ENCODE measurements at places on chromosomes 1 and 21. TPM values are rescaled to one million over a fixed set of nuclear protein-coding genes. Genes with fewer than 3 reads are reported as not detected.

The MAP1LC3C gene
- 19.3 TPM for total RNA-seq

DNA sequence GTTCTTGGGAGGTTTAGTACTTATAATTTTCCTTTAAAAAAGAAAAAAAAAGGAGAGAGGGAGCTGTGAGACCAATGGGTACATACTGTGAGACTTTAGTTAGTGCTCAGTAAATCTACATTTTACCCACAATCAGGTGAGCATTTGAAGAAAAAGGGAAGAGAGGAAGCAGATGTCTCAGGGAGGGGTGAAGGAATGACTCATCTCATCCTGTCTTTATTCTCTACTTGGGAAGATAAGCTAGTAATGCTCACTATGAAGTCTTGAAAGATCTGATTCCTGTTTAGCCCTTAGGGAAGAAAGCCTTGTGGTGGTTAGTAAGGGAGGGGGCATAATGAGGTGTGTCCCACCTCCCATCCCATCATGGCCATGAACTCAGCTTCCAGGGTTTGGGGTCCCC, 112.6 kb downstream of the PLD5 start:
- H3K27me3 ChIP-seq, result no peaks in the 10 kb centered on the region
- H3K27ac ChIP-seq, result no peak overlapping the region
- no peak for DNase-seq
- no peak overlapping the region for H3K4me3 ChIP-seq
- H3K36me3 ChIP-seq, result no peaks in the 10 kb centered on the region

GRCh38 chr1:23546897-23547584, 12.3 kb downstream of the ID3 start:
- H3K4me1 ChIP-seq, result peaks cover 10% of the 10 kb centered on the region
- H3K36me3 ChIP-seq, result no peaks in the 10 kb centered on the region
- H3K27me3 ChIP-seq, result no peaks in the 10 kb centered on the region
- DNase-seq, result no peak
- H3K27ac ChIP-seq, result no peak overlapping the region

DNA sequence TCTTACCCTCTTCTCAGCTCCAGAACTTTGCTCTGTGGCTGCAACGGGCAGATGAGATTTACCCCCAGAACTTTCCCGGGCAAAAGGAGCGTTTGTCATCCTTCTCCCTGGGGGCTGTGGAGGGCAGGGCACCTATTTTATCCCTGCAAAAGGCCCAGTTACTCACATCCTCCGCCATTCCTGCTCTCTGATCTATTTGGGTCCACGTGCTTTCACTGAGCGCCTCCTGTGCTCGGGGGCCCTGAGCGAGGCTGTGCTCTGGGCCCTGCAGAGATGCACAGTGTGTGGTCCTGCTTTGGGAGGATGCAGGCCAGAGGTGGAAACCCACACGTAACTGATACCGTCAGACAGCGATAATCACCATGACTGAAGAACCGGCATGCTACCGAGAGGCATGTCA, 2.4 kb upstream of the CSMD2 start:
- peaks cover 97% of the 10 kb centered on the region for H3K27me3 ChIP-seq
- DNase-seq, result no peak
- H3K4me1 ChIP-seq, result peaks cover 44% of the 10 kb centered on the region
- no peak overlapping the region for H3K27ac ChIP-seq
- no peak overlapping the region for H3K4me3 ChIP-seq

DNA sequence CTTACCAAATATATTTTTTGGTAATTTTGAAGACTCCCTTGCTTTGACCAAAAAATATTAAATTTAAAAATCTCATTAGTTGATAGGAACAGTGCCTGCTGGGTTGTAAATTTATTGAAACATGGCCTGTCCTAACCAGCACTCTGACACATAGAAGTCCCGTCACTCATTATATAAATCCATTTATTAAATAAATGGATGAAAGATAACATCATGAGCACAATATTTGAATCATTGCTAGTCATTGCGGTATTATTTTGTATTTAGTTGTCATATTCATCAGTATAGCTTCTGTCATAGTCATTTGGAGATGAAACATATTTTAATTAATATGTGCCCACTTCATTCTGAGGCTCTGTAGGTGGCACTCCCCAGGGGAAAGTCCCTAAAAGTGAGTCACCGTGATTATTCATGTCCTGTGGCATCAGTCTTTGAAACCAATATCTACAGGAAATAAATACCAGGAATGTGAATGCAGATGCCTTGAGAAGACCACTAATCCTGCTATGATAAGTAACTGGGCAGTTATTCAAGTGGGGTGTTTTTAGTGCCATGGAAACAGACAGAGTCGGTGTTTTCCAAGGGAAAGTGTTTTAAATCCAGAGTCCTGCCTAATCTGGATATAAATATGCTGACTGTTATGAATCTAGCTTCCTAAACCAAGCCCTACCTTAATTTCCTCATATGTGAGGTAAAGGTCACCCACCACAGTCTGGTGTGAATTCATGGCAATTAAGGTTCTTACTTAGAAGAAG, 302.0 kb downstream of the DUSP10 start:
- H3K4me3 ChIP-seq, result peak overlapping the region; percentile 11
- H3K36me3 ChIP-seq, result no peaks in the 10 kb centered on the region
- H3K4me1 ChIP-seq, result peaks cover 58% of the 10 kb centered on the region

DNA sequence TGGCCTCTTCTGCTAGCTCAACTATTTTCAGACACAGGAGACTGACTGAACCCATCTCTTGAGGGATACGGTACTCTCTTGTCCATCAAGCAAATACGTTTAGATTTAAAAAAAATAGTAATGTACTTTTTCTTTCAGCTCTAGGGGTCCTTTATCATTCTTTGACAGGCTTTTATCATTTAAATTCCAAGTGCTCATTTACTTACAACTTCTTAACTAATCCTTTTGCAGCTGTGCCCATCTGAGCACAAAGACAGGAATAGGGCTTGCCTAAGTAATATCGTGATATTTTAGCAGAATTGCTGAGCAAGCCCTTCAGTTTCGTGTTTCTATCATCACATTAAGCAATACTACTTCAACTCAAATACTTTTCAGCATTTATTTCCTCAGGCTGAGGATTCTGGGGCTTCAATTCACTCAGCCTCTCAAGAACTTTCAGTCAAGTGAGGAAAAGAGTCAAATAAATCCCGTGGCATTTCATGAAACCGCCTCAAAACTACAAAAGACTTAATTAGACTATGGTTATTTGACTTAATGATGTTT, 317.6 kb downstream of the BACH1 start:
- H3K36me3 ChIP-seq, result no peaks in the 10 kb centered on the region
- H3K27ac ChIP-seq, result no peak overlapping the region
- no peaks in the 10 kb centered on the region for H3K4me1 ChIP-seq
- DNase-seq, result no peak
- no peak overlapping the region for H3K4me3 ChIP-seq

DNA sequence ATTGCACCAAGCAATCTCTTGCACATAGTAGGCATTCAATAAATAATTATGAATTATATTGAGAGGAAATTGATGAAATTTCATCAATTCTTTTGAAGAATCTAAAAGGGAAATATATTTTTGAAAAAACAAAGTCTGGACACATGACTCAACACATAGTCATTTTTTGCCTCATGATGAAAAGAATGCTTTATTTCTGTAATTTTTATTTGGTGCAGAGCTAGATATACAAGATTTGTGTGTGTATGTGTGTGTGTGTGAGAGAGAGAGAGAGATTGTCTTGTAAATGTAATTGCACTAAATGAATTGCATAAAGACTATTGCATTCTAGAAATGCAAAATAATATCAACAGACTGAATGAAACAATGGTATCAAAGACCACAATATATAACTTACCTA, 206.2 kb upstream of the C1orf87 start:
- no peak overlapping the region for H3K4me3 ChIP-seq
- H3K27ac ChIP-seq, result no peak overlapping the region
- H3K36me3 ChIP-seq, result no peaks in the 10 kb centered on the region
- peaks cover 13% of the 10 kb centered on the region for H3K4me1 ChIP-seq

DNA sequence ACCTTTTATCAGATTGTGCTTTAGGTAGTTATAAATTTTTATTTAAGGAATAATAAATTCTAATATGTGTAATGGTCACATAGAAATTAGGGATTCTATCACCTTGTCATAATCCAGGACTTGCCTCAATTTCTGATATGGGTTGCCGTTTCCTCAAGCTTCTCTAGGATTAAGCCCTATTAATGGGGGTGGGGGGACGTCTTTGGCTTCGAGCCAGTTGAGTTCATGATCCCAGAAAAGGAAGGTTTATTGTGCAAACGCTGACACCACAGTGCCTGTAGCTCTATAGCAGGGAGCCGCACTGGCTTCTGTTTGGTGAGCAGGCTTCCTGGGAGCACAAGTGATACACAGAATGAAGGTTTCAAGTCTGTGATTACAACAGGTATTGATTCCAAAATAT, 22.0 kb upstream of the VAMP3 start:
- H3K4me3 ChIP-seq, result no peak overlapping the region
- no peak overlapping the region for H3K27ac ChIP-seq
- DNase-seq, result peak; percentile 60
- peaks cover 12% of the 10 kb centered on the region for H3K4me1 ChIP-seq
- H3K36me3 ChIP-seq, result peaks cover 14% of the 10 kb centered on the region
- H3K27me3 ChIP-seq, result no peaks in the 10 kb centered on the region

DNA sequence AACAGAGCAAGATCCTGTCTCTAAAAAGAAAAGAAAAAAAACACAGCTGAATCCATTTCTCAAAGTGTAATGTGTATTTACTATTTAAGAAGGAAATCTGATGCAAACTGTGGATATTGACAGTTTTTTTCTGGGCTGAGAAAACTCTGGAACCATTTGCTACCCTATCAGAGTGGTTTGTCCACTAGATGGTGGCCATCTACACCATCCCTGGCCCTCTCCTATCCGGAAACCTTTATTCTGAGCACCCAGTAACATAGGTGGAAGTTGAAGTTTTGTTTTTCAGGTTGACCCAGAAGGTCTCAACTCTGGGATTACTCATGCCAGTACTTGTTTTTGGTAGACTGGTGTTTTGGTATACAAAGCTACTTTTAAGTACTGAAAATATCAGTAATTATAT, 20.2 kb downstream of the ECHDC2 start:
- no peak overlapping the region for H3K4me3 ChIP-seq
- no peak for DNase-seq
- H3K27me3 ChIP-seq, result no peaks in the 10 kb centered on the region

The GUCA2A gene
- total RNA-seq, result not detected

DNA sequence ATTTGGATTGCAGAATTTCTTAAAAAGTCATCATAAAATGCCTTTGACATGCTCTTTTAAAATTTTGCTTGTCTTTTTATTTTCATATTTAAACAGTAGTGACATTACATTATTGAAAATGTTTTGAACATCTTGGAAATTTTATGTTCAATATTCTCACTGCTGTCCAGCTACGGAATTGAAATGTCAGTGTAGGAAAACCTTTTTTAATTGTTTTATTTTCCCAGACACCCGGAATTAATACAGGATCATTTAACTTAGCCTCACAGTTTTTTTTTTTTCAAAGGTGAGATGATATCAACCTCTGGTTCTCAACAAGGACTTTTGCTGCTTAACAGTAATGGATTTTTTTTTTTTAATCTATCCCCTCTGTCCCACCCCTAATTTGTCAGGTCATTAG, 4.1 kb downstream of the RBM15 start:
- DNase-seq, result no peak
- no peaks in the 10 kb centered on the region for H3K27me3 ChIP-seq
- H3K36me3 ChIP-seq, result peaks cover 45% of the 10 kb centered on the region
- peaks cover 84% of the 10 kb centered on the region for H3K4me1 ChIP-seq

GRCh38 chr1:224433041-224433691, 1.4 kb downstream of the WDR26 start:
- peak overlapping the region; percentile 98 for H3K4me3 ChIP-seq
- no peak for DNase-seq
- peaks cover 62% of the 10 kb centered on the region for H3K4me1 ChIP-seq
- peak overlapping the region; percentile 97 for H3K27ac ChIP-seq
- H3K27me3 ChIP-seq, result no peaks in the 10 kb centered on the region

The AADACL3 gene
- not detected for total RNA-seq

- H3K4me1 ChIP-seq, result peaks cover 67% of the 10 kb centered on the region
- peak overlapping the region; percentile 97 for H3K27ac ChIP-seq
- H3K4me3 ChIP-seq, result no peak overlapping the region
- H3K36me3 ChIP-seq, result no peaks in the 10 kb centered on the region
- H3K27me3 ChIP-seq, result no peaks in the 10 kb centered on the region
- no peak for DNase-seq
These were observed 27.2 kb upstream of the NFIA start for GRCh38 chr1:61055110-61055614.

- DNase-seq, result no peak
- peaks cover 61% of the 10 kb centered on the region for H3K4me1 ChIP-seq
- no peak overlapping the region for H3K4me3 ChIP-seq
- H3K27ac ChIP-seq, result no peak overlapping the region
These were observed 36.3 kb downstream of the ARID4B start for GRCh38 chr1:235291599-235292091.

DNA sequence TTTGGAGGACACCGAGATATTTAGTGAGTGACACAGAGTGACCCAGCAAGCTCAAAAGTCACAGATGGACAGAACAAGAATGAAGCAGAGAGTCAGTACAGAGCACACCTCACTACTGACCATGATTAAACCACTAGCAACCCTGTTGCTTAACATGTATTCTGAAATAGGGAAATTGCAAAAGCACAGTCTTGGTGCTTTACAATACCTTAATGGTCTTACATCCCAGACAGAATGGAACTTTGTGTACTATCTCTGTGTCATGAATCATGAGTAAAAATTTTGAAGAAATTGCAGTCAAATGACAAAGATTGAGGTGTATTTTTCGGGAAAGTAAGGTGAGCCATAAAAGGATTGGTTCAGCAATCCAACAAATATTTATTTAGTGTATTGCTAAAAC, 2.7 kb upstream of the SAMSN1 start:
- no peak overlapping the region for H3K4me3 ChIP-seq
- H3K27me3 ChIP-seq, result no peaks in the 10 kb centered on the region
- H3K36me3 ChIP-seq, result no peaks in the 10 kb centered on the region
- H3K4me1 ChIP-seq, result no peaks in the 10 kb centered on the region
- no peak for DNase-seq

DNA sequence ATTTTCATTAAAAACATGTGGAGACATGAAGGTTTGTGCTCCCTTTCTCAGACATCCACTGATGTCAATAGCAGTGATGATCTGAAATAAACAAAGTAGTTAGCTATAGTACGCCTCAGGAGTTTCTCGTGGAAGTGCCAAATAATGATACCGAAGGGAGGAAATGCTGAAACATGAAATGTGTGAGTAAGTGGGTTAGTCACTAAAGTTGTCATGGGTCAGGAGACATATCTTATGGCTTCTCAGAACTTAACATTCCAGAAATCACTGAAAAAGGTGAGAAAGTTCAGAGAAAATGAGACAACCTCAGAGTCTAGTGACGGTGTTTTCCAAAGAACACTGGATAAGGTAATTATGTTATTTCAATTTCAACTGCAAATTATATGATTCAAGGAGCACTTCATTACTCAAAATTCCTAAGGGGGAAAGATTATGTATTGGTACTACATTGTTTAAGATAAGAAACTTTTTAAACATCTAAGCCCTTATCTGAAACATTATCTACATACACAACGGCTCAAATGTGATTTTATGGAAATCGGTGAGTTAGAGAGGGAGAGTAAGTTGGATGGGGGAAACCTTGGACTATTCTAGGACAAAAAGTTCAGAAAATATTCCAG, 20.6 kb downstream of the NIBAN1 start:
- H3K27me3 ChIP-seq, result no peaks in the 10 kb centered on the region
- peak; percentile 17 for DNase-seq

The B3GALT5 gene
- 1.2 TPM for total RNA-seq

GRCh38 chr1:152024223-152024622, 12.6 kb downstream of the S100A11 start:
- no peak overlapping the region for H3K27ac ChIP-seq
- no peaks in the 10 kb centered on the region for H3K27me3 ChIP-seq
- no peak for DNase-seq
- H3K4me3 ChIP-seq, result no peak overlapping the region
- no peaks in the 10 kb centered on the region for H3K36me3 ChIP-seq
- H3K4me1 ChIP-seq, result no peaks in the 10 kb centered on the region

All from esophagus muscularis mucosa (tissue), 4 donors.